NCI-H1092 (cell line): ENCODE measurements at places on chromosomes 1 and 21.

DNA sequence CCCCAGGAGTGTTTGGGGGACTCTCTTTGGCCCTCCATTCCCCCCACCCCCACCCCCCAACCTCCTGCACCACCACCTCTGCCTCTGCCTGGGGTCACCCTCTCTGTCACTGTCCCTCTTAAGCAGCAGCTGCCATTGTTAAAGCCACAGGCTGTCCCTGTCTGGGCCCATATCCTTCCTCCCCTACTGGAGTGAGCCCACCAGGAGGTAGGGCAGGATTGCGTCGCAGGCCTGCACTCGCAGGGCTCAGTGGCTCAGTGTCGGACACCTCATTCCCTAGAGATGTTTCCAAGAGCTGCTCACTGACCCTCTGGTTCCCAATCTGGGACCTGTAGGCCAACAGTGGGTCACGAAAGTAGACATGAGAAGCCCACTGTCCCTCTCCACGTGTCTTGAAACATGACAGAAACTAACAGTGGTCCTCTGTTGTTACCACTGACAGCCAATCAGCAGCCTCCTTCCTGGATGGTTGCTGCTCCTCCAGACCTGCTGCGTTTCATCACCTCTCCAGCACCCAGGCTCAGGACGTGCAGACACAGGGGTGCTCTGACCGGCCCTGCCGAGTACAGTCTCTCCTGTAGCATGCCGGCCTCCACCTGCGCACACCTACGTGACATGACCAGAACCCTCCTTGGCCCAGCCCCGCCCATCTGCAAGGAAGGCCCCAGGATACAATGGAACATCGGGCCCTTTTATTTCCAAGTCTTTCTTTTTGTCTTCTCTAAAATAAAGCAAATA is 7.7 kb downstream of the PRDM15 start:
- DNase-seq = no peak

DNA sequence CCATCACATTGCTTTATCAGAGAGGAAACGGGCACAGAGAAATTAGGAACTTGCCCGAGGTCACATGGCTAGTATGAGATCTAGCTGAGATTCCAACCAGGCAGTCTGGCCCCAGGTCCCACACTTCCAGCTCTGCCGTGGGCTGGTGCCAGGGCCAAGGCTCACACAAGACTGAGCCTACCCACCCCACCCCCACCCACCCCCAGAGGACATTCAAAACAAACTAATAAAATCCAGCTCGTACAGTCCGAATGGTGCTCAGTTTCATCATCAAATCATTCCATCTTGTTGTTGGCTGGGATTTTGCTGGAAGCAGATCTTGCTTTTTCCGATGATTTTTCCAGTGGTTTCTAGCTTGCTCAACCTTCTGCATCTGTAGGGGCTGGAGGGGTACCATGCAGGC is 27.9 kb downstream of the MATN1 start:
- no peak for DNase-seq

DNA sequence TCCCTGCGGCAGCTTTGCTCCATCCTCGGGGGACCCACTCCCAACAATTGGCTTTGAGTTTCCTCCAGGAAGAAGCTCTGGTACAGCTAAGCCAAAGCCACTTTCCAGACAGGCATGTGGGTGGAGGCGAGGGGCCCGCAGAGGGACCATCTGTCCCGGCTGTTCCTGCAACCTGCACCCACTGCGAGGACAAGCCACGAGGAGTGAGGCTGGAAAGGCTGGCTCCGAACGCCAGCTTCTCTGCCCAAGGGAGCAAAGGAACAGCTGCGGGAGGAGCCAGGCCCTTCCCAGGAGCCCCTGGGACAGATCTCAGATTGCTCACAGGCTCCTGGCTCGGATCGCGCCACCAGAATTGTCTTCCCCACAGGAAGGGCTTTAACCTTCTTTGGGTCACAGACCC is 28.3 kb upstream of the PEF1 start:
- DNase-seq = no peak

- DNase-seq = no peak
Observed at GRCh38 chr1:61261595-61261994, 179.2 kb downstream of the NFIA start.

GRCh38 chr21:34034369-34035014 is 38.9 kb upstream of the MRPS6 start:
- no peak for DNase-seq

- DNase-seq = no peak
Observed at GRCh38 chr1:218336328-218336727, 8.8 kb upstream of the TGFB2 start.

GRCh38 chr1:156744344-156744743 is 3.5 kb upstream of the MRPL24 start:
- DNase-seq = no peak

- DNase-seq = no peak
Observed at GRCh38 chr1:109971559-109971958, 13.0 kb upstream of the AHCYL1 start.

- DNase-seq = no peak
Observed at GRCh38 chr1:188423073-188423472, 1594.3 kb downstream of the PLA2G4A start.

DNA sequence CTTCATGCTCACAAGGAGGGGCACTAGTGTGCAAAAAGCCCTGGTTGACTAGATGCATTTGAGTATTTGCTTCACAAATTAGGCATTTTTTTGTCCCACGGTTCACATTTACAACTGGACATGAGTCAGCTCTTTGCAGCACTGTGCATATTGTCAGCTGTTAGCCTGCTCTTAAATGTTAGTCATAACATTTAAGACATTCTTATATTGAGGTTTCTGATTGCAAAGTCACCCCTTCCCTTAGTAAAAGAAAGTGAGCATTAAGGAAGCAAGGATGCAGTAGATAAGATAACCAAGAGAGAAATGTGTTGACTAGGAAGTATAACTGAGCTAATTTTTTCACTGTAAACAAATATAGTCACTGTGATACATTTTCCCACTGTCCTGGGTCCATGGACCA is 132.6 kb upstream of the CTTNBP2NL start:
- no peak for DNase-seq

- no peak for DNase-seq
Observed at GRCh38 chr1:181324797-181325616, 158.3 kb upstream of the CACNA1E start.

GRCh38 chr1:231611851-231612250 is 14.7 kb upstream of the DISC1 start:
- DNase-seq = no peak

DNA sequence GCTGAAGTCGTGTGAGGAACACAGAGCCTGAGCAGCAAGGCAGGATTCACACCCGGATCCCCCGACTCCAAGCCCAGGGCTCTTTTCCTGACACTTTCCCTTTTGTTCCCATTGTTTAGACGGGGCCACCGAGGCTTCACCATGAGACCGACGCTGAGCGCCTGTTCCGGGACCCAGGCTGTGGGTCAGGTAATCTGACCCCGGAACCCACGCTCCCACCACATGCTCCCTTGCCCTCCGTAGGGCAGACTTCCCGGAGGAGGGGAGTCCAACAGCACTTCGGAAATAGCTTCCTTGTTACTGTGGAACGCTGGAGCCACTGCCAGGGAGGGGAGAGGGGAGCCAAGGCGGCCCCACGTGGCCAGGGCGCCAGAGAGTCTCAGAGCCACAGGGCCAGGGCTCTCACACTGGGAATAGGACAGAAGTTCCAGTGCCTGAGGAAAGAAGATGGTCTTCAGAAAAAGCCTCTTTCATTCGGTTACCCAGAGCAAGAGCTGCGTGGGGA is 18.4 kb downstream of the RUNX3 start:
- no peak for DNase-seq

DNA sequence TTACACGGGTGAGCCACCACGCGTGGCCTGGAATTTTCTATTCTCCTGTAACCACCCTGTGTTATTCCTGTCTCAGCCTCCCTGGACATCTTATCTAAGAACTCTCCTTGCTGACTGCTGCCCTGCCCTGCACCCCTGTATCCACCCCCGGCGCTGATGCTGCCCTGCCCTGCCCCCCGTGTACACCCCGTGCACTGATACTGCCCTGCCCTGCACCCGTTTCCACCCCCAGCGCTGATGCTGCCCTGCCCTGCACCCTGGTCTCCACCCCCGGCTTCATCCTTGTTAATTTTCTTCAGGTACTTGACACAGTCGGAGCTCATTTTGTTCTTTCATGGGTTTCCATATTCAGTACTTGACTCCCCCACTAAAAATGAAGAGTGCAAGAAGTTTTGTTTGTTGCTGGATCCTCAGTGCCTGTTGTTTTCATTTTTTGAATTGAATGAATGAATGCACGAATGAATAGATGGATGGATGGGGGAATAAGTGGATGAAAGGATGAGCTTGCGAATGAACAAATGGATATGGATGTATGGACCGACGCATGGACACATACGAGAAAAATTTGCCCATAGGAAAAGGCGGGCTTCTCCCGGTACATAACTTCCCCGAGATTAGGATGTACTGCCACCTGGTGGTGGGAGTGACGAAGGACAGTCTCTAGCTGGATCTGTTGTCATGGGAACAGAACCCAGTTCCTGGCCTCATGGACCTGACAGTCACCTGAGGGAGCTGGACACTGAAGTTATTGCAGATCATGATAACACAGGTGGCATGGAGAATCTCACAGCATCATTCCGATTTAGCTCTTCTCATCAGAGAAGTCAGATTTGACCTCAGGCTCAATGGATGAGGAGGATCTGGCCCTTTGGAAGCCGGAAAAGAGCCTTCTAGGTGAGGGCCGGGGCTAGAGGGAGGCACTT is 14.9 kb downstream of the AADACL4 start:
- peak; percentile 85 for DNase-seq

GRCh38 chr1:182972829-182973228 is 19.9 kb upstream of the SHCBP1L start:
- DNase-seq = no peak

- DNase-seq = peak; percentile 69
Observed at GRCh38 chr1:240732390-240732789, 120.4 kb upstream of the GREM2 start.

DNA sequence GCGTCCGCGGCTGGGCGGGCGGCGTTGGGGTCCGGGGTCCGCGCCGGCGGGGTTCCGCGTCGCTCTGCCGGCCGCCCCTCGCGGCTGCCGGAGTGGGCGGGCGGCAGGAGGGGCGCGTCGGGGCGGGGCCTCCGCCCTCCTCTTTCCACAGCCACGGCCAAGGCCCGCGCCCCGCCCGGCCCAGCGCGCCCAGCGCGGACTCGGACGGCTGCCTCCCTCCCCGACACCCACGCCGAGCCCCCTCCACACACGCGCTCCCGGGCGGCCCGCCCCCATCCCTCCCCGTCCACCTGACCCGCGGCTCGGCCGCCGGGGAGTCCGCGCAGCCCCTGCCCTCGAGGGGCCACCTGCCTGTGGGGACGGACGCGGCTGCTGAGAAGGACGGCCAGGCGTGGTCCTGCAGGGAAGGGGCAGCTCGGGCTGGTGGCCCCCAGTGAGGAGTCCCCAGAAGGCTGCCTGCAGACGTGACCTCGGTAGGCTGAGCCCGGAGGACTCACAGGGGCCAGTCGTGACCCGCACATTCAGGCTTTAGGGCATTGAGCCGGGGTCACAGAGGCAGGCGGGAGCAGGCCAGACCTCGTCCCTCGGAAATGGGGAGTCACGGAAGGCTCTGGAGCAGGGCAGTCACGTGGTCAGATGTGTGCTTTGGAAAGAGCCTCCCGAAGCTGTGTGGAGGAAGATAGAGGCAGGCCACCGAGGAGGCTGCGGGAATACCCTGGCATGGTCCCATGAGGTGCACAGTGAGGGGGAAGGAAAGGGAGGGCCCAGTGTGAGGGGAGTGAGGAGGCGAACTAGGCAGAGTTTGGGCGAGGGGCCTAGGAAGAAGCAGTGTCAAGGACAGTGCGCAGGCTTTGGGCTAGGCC is at the start of gene COL8A2:
COL8A2 (minus strand) TSS at position 94 of the 863 bp plus-strand sequence. CDS start 24,980 bp downstream, outside the sequence.
- DNase-seq = no peak

- no peak for DNase-seq
Observed at GRCh38 chr1:60978421-60979357, 103.7 kb upstream of the NFIA start.

DNA sequence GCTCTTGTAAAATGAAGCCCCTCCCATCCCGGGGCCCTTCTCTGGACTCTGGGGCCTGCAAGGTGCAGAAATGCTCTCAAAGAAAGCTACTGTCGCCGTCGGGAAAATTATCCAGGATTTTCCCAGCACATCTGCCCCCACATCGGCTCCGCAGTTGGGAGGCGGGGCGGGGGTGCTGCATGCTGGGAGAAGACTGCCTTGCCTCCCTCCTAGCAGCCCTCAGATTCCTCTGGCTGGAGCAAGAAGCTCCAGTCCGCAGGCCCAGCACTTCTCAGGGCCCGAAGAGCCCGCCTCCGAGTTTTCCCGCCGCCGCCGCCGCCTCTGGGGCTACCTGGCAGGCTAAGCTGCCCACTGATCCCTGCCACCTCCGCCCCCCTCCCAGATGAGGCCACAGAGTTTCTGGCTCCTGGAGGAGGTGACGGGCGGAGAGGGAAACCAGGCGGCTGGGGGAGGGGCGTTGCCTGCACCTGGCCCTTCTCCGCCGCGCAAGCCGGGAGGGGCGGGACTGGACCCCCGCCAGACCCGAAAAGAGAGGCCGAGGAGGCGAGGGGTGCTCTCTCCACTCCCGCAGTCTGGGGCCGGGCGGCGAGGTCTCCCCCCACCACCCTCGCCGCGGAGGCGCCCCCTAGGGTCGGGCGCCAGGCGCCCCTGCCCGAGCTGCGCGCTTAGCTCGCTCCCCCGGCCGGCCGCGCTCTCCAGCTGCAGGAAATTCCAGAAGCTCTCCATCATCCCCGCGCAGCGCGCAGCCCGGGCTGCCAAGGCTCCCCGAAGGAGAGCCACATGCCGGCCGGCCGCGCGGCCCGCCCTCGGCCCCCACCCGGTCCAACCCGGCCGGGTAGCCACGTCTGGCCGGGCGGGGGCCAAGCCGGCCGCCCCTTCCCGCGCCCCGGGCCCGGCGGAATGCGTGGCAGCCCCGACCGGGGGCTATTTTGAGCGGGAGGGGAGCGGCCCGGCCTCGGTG is 28.8 kb downstream of the AHDC1 start:
- DNase-seq = peak; percentile 48

GRCh38 chr1:187027253-187027652 is 198.5 kb downstream of the PLA2G4A start:
- no peak for DNase-seq
